ENCODE measurements at places on chromosomes 1 and 21. TPM values are rescaled to one million over a fixed set of nuclear protein-coding genes. Genes with fewer than 3 reads are reported as not detected.
A peak's percentile ranks its signal among the peaks of the same experiment; 100 is the strongest.

LCE3B gene
- total RNA-seq, result not detected

GRCh38 chr1:110208916-110209645 is 1.0 kb upstream of the KCNC4 start:
- DNase-seq, result no peak
- no peaks in the 10 kb centered on the region for H3K36me3 ChIP-seq
- peak overlapping the region; percentile 93 for H3K4me3 ChIP-seq
- H3K4me1 ChIP-seq, result peaks cover 34% of the 10 kb centered on the region

GRCh38 chr1:51482881-51483280 is 36.2 kb downstream of the EPS15 start:
- no peak overlapping the region for H3K27ac ChIP-seq
- H3K27me3 ChIP-seq, result no peaks in the 10 kb centered on the region
- H3K4me1 ChIP-seq, result peaks cover 5% of the 10 kb centered on the region
- peaks cover 44% of the 10 kb centered on the region for H3K36me3 ChIP-seq
- H3K4me3 ChIP-seq, result no peak overlapping the region

OR2T35 gene
- total RNA-seq, result not detected

DNA sequence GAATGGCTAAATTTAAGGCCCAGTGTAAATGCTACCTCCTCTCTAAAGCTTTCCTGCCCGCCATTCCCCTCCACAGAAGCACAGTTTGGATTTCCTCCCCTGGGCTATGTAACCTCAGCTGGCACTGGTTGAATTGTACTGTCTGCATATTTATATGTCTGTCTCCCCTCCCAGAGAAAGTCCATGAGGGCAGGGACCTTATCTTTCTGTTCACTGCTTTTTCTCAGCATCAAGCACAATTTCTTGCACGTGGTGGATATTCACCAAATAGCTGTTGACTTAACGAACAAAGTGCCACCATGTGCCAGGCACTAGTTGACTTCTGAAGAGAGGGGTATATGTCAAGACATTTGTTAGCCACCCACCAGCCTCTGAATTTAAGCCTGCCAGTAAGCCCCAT is 9.5 kb upstream of the PDIK1L start:
- H3K27ac ChIP-seq, result no peak overlapping the region
- no peak for DNase-seq
- peaks cover 13% of the 10 kb centered on the region for H3K4me1 ChIP-seq
- peaks cover 21% of the 10 kb centered on the region for H3K27me3 ChIP-seq

HEYL gene
- not detected for total RNA-seq

Measured in activated naive CD8-positive, alpha-beta T cell treated with anti-CD3 and anti-CD28 coated beads, Interleukin-2, amount 10 ng/mL, durations not matched to agents 7 days and 5 days (primary cell).